ENCODE measurements at places on chromosomes 4 and X. TPM values are rescaled to one million over a fixed set of nuclear protein-coding genes. Genes with fewer than 3 reads are reported as not detected.

The OSTC gene
- 158 TPM for total RNA-seq

The COQ2 gene
- total RNA-seq: 1.2 TPM

The GAGE2A gene
- not detected for total RNA-seq

- DNase-seq: no peak
Observed at GRCh38 chr4:151955721-151956380, 195.0 kb upstream of the GATB start.

DNA sequence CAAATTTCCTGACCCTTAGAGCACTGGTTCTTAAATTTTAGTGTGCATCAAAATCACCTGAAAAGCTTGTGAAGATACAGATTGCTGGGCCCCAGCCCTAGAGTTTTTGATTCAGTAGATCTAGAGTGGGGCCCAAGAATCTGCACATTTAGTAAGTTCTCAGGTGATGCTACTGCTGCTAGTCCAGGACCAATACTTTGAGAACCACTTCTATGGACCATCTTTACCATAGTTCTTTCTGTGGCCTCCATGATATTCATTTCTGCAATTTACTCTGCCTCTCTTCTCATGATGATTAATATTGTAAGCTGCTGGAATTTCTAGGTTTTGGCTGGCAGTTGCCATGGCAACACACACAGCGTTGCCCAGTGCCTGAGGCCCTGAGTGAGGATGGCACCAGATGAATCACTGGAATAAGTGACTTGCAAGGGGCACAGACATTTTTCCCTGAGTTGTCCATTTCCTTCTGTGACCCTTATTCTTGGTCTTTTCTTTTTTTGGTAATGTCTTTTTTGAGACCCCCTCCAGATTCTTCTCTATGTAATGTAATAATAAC lies 83.6 kb downstream of the PPP1R2C start:
- no peak for DNase-seq

The EDNRA gene
- not detected for total RNA-seq

- DNase-seq: no peak
Observed at GRCh38 chr4:3299122-3299975, 6.5 kb downstream of the RGS12 start.

DNA sequence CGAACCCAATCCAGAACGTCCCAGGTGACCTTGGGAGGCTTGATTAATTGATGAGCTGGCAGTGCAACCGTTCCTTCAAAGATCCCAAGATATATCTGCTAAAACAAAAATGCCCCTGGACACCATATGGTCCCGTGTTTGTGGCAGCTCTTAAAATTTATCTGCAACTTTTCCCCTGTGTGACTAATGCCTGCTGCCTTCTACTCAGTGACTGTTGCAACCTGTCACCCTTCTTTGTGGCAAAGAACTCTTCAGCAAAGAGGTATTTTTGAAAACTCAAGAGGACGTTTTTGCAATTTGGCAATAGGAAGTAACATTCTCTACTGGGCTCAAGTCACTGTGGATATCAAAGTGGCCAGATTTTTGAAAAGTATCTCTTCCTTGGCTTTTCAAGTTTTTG lies 75.8 kb upstream of the SOD3 start:
- no peak for DNase-seq

The MMGT1 gene
- total RNA-seq: 9.1 TPM

GRCh38 chr4:120034913-120035312 lies 31.7 kb downstream of the MAD2L1 start:
- no peak for DNase-seq

DNA sequence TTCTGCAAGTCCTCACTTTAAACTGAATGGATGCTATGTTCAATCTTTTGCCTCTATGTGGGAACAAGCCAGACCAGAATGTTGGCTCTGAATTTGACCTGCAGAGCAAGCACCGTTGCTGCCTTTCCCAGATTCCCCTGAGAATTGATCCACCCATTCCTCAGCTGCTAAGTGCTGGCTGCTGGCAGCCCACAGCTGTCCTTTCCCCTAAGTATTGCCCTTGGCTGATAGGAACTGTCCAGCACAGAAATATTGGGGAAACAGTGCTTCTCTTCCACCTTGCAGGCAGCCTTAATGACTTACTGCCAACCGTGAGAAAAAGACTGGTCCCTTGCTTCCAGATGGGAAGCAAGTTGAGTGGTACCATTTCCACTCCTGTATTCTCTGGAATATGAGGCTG lies 475.9 kb downstream of the PDHA2 start:
- no peak for DNase-seq

- DNase-seq: no peak
Observed at GRCh38 chr4:181291615-181292014, 951.6 kb upstream of the TENM3 start.

The ZCCHC18 gene
- 0.90 TPM for total RNA-seq

GRCh38 chrX:31708116-31708515 lies 636.3 kb upstream of the FTHL17 start:
- DNase-seq: no peak

DNA sequence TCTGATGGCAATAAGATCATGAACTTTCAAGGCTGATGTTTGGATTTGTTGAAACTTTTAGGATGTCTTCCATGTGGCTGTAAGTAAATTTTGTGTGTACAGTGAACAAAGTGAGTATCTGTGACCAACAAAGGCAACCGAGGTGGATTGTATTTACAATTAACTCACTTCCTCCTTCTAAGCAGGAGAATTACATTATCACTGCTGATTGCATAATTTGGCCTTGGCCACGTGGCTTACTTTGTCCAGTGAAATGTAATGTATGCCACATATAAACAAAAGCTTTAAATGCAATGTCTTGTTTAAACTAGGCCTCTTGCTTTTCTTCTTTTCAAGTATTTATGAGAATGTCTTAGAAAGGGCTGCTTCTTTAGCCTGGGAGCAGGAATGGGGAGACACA lies 66.3 kb upstream of the MAD2L1 start:
- DNase-seq: peak; percentile 62

DNA sequence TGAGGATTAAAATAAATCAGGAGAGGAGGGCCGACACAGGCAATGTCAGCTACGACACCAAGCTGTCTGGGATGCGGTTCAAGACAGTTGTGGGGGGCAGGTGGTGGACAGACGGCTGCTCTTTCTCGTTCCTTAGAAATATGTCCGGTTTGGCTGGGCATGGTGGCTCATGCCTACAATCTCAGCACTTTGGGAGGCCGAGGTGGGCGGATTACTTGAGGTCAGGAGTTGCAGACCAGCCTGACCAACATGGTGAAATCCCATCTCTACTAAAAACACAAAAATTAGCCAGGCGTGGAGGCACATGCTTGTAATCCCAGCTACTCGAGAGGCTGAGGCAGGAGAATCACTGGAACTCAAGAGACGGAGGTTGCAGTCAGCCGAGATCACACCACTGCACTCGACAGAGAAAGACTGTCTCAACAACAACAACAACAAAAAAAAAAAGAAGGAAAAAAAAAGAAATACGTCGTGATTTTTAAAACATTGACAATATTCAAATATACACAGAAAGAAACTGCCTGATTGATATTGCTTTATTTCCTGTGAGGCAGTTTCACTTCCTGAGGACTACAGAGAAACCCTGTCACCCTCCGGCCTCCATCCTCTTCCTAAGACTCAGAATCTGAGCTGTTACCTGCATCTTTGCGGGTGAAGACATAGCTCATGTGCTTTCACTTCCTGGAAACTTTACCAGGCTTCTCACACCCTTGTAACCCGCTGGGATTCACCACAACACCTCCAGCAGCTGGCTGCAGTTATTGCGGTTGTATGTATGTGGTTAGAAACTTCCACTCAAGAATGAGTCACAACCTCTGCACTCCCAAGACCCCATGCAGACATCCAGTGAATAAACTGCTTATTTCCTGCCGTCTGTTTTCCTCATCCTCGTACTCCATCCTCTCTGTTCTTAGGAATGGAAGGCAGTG lies 63.8 kb upstream of the STS start:
- DNase-seq: peak; percentile 96

The TMEM187 gene
- 1.5 TPM for total RNA-seq

The DRD5 gene
- total RNA-seq: not detected

The ELMOD2 gene
- total RNA-seq: 27.8 TPM

The SMARCA5 gene
- 66.8 TPM for total RNA-seq

The SERPINA7 gene
- total RNA-seq: not detected

The TCEAL5 gene
- not detected for total RNA-seq

DNA sequence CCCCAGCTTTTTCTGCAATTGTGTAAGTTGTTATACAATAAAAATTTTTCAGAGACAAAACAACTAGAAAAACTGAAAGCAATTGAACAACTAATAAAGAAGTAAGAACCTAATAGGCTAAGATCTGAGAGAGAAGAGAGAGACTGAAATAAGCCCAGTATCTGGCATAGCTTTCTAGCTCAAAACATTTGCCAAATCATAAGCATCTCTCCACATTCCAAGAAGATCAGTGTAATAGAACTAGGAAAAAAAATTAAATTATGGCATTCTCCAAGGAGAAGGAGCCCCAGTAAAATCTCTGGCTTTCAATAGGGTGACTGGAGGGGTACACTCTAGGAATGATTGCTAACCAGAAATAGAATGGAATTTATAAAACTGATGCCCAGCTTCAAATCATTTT lies 19.0 kb upstream of the PPP3CA start:
- no peak for DNase-seq

Data from Karpas-422 (cell line).